ENCODE measurements at places on chromosomes 16 and 17.

DNA sequence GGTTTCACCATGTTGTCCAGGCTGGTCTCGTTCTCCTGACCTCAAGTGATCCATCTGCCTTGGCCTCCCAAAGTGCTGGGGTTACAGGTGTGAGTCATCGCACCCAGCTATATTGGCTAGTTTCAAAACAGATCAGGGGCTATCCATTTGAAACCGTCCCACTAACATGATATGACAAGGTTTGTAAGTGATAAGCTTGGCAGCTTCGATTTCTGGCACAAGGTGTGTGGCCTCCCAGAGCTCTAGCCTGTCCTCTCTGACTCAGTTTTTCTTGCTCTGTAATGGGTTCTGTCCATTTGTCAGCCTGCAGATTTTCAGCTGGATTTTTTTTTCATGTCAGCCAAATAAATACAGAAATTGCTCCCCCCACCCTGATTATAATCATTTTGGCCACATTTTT lies 31.8 kb upstream of the TENT4B start:
- DNase-seq, result no peak

- DNase-seq, result no peak
Measured at GRCh38 chr17:74280093-74280513, 6.1 kb downstream of the DNAI2 start.

DNA sequence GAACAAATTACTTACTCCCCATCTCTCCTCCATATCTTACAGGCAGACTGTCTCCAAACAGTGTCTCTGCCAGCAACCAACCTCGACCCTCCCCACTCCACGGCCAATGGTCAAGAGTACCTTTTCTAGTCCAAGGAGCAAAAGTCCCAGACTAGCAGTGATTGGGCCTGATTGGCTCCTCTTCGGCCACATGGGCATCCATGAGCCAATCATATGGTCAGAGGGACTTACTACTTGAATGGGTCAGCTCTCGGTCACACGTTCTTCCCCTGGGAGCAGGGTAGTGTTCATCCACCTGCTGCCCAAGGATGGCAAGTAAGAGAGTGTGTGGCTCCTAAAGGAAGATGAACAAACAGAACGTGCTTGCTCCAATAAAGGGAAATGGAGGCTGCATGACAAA lies 84.6 kb downstream of the C16orf78 start:
- DNase-seq, result no peak

GRCh38 chr17:58870747-58871146 lies 115.1 kb downstream of the PPM1E start:
- no peak for DNase-seq

- DNase-seq, result no peak
Measured at GRCh38 chr17:10120109-10120485, 78.3 kb downstream of the GAS7 start.

Data from amniotic epithelial cell (primary cell).